ENCODE measurements at places on chromosomes 1 and 21.
A peak's percentile ranks its signal among the peaks of the same experiment; 100 is the strongest.

GRCh38 chr1:99756598-99756997 lies 9.8 kb downstream of the FRRS1 start:
- no peak for DNase-seq

- no peak for DNase-seq
Observed at GRCh38 chr1:194055536-194055935, 869.1 kb upstream of the B3GALT2 start.

- no peak for DNase-seq
Observed at GRCh38 chr1:41653574-41653973, 169.1 kb upstream of the EDN2 start.

DNA sequence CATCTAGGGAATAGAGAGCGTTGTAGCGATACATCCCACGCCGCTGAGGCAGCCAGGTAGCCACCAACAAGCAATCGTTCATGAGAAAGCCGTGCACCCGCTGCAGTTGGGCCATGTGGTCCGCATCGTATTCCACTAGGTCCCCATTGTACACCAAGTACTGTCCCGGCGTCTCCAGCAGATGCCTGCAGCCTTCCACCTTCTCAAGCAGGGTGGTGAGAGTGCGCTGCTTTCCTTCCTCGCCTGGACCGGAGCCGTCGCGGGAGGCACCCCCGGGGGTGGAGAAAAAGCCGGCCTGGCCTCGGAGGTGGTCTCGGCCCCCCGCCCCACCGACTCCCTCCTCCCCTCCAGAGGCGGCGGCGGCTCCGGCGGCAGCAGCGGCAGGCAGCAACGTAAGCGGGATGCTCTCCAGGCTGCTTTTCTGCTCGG lies 595 bp downstream of the EXOC8 start:
- DNase-seq: no peak

GRCh38 chr1:156741481-156741983 lies 644 bp upstream of the MRPL24 start:
- no peak for DNase-seq

GRCh38 chr1:209769971-209770370 lies 14.1 kb downstream of the TRAF3IP3 start:
- DNase-seq: no peak

GRCh38 chr1:153546796-153547559 lies 1.4 kb upstream of the S100A4 start:
- DNase-seq: no peak

GRCh38 chr1:221756830-221757551 lies 15.1 kb upstream of the DUSP10 start:
- no peak for DNase-seq

DNA sequence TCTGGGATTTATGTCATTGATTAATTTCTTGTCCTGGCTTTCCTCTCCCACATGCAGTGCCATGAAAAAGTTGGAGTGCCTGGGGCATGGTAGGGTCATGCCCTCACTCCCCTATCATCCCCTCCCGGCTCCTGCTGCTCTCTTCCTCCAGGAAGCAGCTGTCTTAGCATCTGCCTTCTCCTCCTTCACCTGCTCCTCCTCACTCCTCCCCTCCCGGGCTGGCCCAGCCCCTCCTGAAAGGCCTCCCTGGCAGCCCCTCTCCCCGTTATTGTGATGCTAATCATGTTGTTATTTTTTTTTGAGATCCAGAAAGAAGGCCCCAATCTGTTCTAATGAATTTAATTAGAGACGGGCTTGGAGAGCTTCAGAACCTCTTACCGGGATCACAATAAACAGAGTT lies 36.3 kb upstream of the NFASC start:
- peak; percentile 45 for DNase-seq

All from NCI-H2227 treated with DMSO at 0.1 percent for 48 hours (cell line).